ENCODE measurements at places on chromosomes 6 and 20.

DNA sequence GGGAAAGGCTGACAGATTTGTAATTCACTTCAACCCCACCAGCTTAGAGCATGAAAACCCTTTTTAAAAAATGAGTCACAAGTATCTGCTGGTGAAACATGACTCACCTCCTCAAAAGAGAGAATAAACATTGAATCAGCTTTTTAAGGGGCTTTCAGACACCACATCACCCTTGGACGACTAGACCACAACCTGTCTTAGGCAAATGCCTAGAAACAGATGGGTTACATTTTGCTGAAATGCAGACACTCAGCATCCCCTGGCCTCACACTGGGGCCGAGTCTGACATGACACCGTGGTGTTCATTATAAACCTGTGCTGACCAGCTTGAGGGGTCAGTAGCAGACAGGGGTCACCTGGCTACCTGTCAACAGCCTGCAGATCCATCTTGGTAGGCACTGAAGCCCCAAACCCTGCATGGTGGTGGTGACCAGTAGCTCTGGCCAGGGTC lies 175.3 kb upstream of the CST7 start:
- no peak for DNase-seq

- no peak for DNase-seq
Observed at GRCh38 chr20:48460681-48461080, 367.1 kb downstream of the PREX1 start.

- no peak for DNase-seq
Observed at GRCh38 chr6:143745166-143746133, 67.7 kb downstream of the PHACTR2 start.

GRCh38 chr6:110629153-110629552 lies 152.7 kb upstream of the SLC22A16 start:
- no peak for DNase-seq

GRCh38 chr6:39806278-39806677 lies 14.1 kb downstream of the DAAM2 start:
- DNase-seq, result no peak

GRCh38 chr6:147547369-147547902 lies 38.9 kb downstream of the SAMD5 start:
- no peak for DNase-seq

DNA sequence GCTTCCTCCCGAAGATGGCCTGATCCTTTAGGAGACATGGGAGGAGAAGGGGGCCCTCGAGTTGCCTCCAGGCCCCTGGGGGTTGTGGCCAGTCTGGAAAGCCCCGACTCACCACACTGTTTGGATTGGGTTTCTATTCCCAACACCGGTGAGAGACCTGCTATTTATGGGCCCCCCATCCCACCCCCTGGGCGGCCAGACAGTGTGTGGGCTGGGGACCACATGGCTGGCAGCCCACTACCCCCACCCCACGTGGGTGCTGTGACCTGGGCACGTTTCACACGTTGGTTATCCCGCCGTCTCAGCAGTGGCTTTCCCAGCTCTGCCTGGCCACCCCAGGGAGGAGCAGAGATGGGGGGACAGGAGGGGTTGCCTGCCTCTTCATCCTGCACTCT lies 116.1 kb downstream of the VEGFA start:
- no peak for DNase-seq

DNA sequence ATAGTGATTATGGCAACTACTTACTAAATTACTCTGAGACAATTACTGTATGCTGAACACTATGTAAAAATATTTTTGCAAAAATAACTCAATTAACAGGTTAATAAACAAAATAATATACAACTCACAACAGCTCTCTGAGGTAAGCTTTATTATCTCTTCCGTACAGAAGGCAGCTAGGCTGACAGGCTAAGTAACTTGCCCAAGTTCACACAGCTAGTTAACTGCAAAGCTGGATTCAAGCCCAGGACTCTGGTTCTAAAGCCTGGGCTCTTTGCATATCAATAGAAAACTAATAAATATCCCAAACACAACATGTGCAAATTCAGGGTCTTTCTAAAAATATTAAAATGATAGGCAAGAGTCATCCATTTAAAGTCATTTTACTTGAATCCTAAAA lies 169.5 kb upstream of the BEND3 start:
- no peak for DNase-seq

GRCh38 chr6:36050947-36051710 lies 23.5 kb downstream of the MAPK14 start:
- DNase-seq, result no peak

GRCh38 chr20:41540918-41541317 lies 77.3 kb downstream of the CHD6 start:
- no peak for DNase-seq

GRCh38 chr20:63327231-63327745 lies 33.9 kb downstream of the CHRNA4 start:
- DNase-seq, result no peak

GRCh38 chr6:101352316-101352715 lies 41.2 kb upstream of the GRIK2 start:
- DNase-seq, result no peak

DNA sequence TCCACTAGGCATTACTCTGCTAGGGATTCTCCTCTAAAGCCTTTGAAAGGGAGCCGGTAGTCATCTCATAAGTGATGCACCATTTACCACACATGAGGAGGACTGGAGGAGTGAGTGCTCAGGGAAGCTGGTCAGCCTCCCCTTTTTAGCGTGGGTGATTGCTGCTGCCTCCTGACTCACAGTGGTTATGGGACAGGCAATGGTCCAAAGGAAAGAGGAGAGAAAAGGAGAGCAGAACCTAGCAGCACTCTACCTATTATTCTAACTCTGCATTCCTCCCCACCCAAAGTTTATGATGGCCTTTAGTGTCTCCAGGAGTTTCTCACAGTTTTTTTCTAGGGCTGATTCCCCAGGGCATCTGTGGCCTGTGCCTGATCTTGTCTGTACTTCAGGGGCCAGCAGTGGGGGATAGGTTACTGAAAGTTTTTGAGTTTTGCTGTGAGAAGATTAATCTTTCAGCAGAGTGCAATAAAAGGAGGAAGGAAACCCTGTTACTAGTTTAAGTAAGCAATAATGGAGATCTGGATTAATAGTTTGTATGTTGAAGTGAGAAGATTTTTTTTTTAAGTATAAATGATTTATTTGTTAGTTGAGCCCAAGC lies 36.4 kb upstream of the GCLC start:
- DNase-seq, result no peak

- DNase-seq, result no peak
Observed at GRCh38 chr6:166333172-166333995, 9.0 kb downstream of the SFT2D1 start.

DNA sequence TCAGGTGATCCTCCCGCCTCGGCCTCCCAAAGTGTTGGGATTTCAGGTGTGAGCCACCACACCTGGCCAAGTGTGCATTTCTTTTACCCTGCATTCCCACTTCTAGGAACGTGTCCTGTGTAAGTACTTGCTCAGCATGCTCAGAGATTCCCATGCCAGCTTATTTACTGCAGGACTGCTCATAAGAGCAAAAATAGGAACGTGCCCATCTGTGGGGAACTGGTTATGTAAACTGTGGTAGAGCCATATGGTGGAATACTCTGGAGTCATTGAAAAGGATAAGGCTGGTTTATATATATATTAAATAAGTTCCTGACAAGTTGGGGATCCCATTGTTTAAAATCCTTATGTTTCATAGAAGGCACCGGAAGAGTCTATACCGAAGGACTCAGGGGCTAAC lies 38.2 kb upstream of the FANCE start:
- DNase-seq, result no peak

- no peak for DNase-seq
Observed at GRCh38 chr6:112015725-112016124, 38.2 kb upstream of the CCN6 start.

GRCh38 chr6:19734519-19734918 lies 102.7 kb upstream of the ID4 start:
- no peak for DNase-seq

DNA sequence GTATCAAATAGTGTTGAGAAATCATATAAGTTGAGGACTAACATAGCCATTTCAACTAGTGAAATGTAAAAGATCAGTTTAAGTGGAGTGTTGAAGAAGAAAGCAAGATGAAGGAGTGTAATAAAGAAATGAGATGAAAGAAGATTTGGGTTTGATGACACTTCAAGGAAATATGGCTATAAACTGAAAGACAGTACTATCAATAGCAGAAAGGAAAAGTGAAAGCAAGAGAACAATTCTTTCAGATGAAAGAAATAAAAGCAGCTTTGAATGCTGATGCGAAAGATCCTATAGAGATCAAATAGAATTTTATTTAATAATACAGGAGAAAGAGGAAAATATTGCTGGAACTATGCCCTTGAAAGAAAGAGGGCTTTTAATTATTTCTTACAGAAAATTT lies 92.8 kb upstream of the PRSS16 start:
- no peak for DNase-seq

DNA sequence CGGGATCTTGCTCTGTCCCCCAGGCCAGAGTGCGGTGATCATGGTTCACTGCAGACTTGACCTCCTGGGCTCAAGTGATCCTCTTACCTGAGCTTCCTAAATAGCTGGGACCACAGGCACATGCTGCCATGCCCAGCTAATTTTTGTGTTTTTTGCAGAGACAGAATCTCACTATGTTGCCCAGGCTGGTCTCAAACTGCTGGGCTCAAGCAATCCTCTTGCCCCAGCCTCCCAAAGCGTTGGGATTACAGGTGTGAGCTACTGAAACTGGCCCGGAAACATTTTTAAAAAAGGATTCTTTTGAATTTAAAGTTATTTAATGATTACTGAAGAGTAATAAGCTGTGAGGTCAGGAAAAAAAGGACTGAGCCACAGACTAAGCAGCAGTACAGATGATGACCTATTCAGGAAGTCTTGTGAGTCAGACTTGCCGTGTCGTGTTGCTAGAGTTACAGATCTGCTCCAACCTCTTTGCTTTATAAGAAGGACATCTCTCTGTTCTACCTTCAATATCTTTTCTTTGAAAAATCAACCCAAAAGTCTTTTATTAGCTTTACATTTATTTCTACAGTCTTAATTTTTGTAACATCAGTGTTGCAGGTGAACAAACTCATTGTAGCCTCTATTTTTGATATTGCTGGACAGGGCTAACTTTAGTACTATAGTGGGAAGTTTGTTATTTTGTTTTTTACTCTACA lies 108.7 kb downstream of the NCOA3 start:
- peak; percentile 81 for DNase-seq

GRCh38 chr6:3195695-3196497 lies 31.6 kb downstream of the TUBB2B start:
- no peak for DNase-seq

GRCh38 chr6:73062837-73063236 lies 162.5 kb downstream of the KHDC1L start:
- DNase-seq, result no peak

DNA sequence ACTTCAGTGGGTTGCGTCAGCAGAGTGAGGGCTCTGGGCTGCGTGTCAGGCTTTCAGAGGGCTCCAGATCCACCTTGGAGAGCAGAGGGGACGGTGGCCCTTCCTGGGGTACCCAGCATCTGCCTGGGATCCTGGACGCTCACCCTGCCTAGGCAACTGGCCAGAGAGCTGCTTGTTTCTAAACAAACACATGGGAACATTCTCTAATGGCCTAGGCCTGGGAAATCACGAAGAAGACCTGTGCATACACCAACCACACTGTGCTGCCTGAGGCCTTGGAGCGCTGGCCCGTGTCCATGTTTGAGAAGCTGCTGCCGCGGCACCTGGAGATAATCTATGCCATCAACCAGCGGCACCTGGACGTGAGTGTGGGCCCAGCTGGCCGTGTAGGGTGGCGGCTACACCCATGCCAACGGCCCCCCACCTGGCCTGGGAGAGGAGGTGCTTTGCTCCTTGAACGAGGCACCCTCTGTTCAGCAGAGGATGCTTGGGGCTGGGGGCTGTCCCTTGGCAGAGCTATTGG lies 32.2 kb downstream of the PYGB start:
- no peak for DNase-seq

GRCh38 chr6:4374216-4374615 lies 238.8 kb upstream of the ECI2 start:
- no peak for DNase-seq

- DNase-seq, result no peak
Observed at GRCh38 chr6:132969196-132969595, 154.8 kb downstream of the RPS12 start.

DNA sequence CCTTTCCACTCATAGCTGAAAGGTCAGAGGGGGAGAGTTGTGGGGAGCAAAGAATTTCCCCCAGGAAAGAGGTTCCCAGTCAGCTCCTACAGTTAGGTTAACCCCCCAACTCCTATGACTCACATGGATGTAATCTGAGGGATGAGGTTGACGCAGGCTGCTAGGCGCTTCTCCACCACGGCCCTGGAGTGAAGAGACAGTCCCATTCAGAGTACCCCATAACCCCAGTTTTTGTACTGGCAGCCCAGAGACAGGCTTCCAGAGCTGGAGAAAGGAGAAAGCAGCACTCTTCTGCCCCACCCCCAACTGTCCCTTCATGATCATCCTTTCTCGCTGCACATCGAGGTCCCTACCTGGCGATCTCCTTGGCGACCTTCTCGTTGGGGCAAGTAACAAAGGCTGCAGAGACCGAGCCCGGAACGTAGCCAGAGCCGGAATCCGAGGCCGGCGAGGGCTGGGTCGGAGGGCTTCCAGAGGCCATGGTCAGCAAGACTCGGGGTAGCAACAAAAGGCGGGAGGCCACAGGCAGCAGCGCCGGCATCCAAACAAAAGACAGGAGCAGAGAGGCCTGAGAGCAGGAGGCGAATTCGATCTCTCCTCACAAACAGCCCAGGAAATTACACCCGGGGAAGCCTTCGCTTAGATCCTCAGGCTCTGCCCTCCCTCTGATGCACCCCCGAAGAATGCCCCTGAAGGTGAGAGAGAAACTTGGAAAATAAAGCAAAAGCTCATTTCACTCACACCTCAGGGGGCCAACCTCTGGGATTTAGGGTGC lies 592 bp downstream of the CUTA start:
- DNase-seq, result no peak

GRCh38 chr6:11791354-11792107 lies 12.9 kb upstream of the ADTRP start:
- no peak for DNase-seq

DNA sequence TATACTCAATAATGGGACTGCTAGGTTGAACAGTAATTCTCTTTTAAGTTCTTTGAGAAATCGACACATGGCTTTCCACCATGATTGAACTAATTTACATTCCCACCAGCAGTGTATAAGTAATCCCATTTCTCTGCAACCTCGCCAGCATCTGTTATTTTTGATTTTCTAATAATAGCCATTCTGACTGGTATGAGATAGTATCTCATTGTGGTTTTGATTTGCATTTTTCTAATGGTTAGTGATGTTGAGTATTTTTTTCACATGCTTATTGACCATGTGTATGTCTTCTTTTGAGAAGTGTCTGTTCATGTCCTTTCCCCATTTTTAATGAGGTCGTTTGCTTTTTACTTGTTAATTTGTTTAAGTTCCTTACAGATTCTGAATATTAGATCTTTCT lies 66.5 kb downstream of the STK4 start:
- DNase-seq, result no peak

GRCh38 chr6:167817729-167818128 lies 9.0 kb upstream of the AFDN start:
- DNase-seq, result no peak

- DNase-seq, result no peak
Observed at GRCh38 chr6:17865798-17866725, 121.4 kb downstream of the KIF13A start.

GRCh38 chr6:10338151-10338550 lies 76.7 kb downstream of the TFAP2A start:
- DNase-seq, result no peak

Measured in stimulated activated CD8-positive, alpha-beta memory T cell treated with anti-CD3 and anti-CD28 coated beads, Interleukin-12 subunit alpha, Interleukin-12 subunit beta, amount 100 ng/mL, for 1 hour (primary cell).